Breast epithelium (tissue), 4 donors: ENCODE measurements at places on chromosomes 2 and 18. TPM values are rescaled to one million over a fixed set of nuclear protein-coding genes. Genes with fewer than 3 reads are reported as not detected.

- no peak for DNase-seq
- H3K27me3 ChIP-seq: no peaks in the 10 kb centered on the region
- H3K4me1 ChIP-seq: no peaks in the 10 kb centered on the region
- no peaks in the 10 kb centered on the region for H3K36me3 ChIP-seq
- no peak overlapping the region for H3K27ac ChIP-seq
- no peak overlapping the region for H3K4me3 ChIP-seq
Observed at GRCh38 chr18:45169610-45170009, 445.7 kb upstream of the SLC14A2 start.

DNA sequence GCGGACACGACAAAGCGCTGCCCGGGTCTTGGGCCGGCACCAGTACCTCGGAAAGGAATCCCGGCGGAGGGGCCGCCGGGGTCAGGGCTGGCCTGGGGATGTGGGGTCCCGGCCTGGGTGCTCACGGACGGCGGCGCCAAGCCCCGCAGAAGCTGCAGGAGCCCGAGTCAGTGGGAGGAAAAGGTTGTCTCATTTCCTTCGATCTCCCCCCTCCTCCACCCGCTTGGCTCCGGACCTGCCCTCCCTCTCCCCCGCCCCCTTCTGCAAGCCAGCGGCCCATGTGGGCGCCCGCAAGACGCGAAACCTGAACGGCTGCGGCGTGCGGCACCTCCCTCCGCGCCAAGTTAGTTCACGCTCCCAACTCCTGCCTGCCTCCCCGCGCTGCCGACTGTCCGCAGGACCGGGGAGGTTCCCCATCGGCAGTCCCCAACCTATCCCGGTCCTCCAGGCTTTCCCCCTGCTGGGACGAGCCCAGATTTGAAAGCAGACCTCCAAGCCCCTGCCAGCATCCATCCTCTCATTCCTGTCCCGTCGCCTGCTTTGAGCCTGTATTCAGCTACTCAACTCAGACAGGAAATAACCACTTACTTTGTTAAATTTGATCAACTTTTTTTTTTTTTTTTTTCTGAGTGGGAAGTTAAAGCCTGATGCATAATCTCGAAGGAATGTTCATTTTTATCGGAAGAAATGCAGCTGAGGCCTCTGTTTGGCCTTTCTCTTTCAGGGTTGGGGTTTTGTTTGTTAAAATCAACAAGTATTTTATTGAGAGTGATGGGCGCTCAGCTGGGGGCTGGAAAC is at the start of gene EVA1A:
Gene EVA1A (minus strand): TSS at position 172 of the 798 bp plus-strand sequence. CDS start 42,799 bp downstream, outside the sequence.
- peaks cover 7% of the 10 kb centered on the region for H3K4me1 ChIP-seq
- no peak for DNase-seq
- no peaks in the 10 kb centered on the region for H3K27me3 ChIP-seq
- H3K36me3 ChIP-seq: no peaks in the 10 kb centered on the region
- H3K4me3 ChIP-seq: peak within 1 kb of the TSS; percentile 43

DNER gene
- 2.6 TPM for total RNA-seq

DNA sequence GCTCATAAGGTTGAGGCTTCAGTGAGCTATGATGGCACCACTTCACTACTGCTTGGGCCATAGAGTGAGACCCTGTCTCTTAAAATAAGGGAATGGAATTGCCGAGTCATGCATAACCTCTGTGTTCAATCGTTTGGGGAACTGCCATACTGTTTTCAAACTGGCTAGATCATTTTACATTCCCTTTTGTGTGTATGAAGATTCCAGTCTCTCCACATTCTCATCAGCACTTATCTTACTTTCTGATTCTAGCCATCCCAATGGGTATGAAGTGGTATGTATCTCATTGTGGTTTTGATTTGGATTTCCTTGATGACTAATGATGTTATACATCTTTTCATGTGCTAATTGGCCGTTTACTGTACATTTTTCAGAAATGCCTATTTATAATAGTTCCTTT is 23.7 kb downstream of the MARCHF7 start:
- no peaks in the 10 kb centered on the region for H3K27me3 ChIP-seq
- no peak overlapping the region for H3K4me3 ChIP-seq
- no peak overlapping the region for H3K27ac ChIP-seq
- DNase-seq: no peak
- peaks cover 4% of the 10 kb centered on the region for H3K36me3 ChIP-seq

DNA sequence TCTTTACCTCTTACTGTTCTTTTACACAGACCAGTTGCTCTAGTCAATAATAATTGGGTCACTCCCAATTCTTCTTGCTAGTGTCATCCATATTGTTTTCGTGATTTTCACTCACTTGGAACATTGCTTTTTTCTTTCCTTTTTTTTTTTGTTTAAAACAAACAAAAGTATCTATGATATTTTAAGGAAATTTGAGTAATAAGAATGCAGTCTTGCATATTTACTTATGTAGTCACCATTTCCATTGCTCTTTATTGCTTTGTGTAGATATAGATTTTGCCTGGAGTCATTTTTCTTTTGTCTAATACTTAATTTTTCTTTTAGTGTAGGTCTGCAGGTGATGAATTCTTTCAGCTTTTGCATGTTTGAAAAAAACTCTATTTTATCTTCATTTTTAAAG is 71.9 kb downstream of the WDR7 start:
- H3K4me1 ChIP-seq: no peaks in the 10 kb centered on the region
- H3K27ac ChIP-seq: no peak overlapping the region
- H3K4me3 ChIP-seq: no peak overlapping the region
- peaks cover 8% of the 10 kb centered on the region for H3K36me3 ChIP-seq
- DNase-seq: no peak

MYO1B gene
- total RNA-seq: 63.9 TPM

MAP2 gene
- 18.6 TPM for total RNA-seq
